Activated CD8-positive, alpha-beta memory T cell treated with anti-CD3 and anti-CD28 coated beads for 24 hours (primary cell): ENCODE measurements at places on chromosomes 11 and 22.

- DNase-seq, result no peak
Measured at GRCh38 chr11:64564947-64565889, 25.8 kb upstream of the SLC22A12 start.

DNA sequence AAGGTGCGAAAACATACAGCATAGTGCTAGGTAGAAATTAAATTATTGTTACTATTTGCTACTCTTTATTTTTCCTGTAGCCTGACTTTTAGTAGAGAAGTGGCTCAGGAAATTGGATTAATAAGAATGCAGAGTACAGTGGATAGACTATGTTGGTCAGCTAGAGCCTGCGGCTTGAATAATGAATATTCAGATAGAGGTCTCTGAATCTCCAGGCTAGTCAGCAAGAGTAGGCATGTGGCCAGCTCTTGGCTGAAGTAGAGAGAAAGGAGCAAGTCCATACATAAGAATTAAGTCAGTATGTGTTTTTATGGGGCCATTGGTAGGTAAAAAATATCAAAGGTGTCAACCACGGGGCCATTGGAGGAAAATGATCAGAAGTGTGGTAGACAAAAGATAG lies 413.5 kb downstream of the NELL1 start:
- no peak for DNase-seq

DNA sequence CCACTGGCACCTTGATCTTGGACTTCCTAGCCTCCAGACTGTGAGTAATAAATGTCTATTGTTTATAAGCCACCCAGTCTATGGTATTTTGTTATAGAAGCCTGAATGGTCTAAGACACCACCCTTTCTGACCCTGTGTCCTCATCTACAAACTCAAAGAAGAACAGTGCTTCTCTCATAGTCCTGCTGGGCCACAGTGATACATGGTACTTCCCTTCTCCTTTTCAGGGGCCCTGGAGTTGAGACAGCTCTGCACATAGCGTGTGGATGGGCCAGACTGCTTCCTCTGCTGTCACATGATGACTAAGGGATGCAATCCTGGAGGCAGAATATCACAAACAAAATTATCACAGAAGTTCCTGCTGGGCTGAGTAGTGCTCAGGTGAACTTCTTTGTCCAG lies 5.0 kb downstream of the KCNJ11 start:
- DNase-seq, result no peak

- DNase-seq, result no peak
Measured at GRCh38 chr11:12229450-12230229, 119.2 kb downstream of the MICAL2 start.

DNA sequence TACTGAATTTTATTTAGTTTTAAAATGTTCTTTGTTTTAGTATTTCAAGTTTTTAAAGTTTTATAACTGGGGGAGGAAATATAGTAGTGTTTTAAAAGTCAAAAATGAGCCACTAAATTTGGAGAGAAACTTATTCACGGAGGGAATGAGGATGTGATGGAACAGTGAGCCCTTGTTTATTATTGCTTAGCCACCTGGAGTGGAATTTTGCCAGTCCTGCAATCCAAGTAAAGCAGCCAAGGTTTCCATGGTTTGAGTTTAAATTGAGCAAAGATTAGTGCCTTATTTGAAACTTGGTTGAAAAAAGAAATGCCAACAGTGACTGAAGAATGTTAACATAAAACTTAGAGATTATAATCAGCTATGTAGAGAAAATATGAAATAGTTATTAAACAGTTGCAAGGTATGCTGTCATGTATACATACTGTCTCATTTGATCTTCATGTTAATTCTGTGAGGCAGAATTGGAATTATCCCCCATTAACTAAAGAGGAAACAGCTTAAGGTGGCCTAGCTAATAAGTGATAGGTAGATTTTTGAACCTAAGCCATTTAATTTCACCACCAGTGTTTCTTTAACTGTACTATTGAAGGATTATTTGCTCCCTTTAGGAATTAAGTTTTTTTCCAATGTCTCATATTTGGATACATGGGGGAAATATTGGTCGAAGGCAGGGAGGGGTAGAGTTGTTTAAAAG lies 36.4 kb downstream of the SWAP70 start:
- no peak for DNase-seq
